ENCODE measurements at places on chromosomes 6 and 20.

DNA sequence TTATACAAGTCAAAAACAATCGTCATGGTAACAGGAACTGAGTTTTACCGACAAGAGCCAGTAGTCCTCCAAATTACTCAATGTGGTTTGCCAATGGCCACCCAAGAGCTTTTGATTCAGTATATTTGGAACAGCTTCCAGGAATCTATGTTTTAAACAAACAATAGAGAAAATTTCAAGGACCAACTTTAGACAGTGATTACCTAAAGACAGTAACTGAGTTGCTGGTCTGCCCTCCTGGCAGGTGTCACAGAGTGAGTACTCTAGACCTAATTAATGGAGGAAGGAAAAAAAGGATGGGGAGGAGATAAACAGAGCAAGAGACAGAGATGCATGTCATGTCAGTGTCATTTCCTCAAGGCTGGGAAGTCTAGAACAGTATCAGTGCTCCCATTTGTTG, 361.3 kb upstream of the BTBD3 start:
- DNase-seq = no peak

DNA sequence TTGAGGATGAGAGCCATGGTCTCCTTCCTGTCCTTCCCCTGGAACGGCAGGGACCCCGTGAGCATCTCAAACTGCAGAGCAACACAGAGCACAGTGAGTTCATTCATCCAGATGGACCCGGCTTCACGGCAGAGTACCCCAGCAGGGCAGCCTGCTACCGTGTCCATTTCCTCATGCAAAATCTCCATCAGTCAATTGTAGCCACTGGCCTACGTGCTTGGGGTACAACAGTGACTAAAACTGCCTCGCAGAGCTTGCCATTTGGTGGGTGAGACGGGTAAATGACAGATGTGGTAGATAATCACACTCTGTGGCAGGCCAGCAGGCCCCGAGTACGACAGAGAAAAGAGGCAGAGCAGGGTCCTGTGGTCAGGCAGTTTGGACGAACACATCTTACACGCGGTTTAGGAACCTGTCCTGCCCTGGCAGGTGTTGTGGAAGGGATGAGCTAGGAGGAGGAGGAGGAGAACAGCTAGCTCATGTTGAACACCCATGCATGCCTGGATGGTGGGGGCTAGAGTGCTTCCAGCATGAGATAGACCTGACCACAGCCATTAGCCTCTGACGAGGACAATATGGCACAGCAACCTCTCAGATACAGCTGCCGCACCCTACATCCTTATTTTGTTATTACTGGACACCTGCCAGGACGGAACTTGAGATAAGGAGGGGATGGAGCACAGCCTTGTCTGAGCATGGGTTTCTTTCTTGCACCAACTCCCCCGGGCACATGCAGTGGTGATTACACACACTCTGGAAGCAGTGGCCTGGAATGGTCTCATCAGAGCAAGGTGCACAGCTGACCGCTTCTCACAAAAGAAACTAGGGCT, 95.6 kb downstream of the RAMACL start:
- DNase-seq = no peak

DNA sequence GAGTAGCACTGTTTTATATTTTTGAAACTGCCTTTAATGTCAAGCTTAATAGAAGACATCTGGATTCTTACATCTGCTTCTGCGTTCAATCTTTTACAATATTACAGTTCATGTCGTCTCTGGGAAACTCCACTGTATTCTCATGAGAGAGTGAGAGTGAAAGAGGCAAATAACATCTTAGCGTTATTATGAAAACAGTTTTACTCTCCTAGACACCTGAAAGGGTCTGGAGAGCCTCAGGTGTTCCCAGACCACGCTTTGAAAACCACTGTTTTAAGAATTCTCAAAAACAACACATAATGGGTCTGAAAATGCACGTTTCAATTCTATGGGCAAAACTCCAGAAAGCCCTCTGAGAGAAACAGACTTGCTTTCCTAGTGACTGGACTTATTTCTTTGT, 63.3 kb downstream of the ARHGAP18 start:
- no peak for DNase-seq

DNA sequence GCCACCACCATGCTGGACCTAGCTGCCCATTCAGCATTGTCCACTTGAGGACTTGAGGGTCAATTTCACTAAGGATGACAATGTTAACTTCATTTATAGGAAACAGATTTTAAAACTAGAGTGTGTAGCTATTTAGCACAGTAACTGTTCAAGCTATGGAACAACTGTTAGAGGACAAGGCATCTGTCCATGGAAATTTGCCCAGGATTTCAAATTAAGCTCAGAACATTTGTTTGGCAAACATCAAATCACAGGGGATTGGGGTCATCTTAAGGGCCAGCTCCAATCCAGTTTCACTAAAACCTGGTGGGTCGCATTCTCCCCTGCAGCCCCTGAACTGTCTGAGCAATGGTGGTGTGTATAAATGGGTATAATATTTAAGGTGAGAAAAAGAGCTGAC, 35.1 kb downstream of the PM20D2 start:
- DNase-seq = no peak

- DNase-seq = no peak
These were observed 67.8 kb upstream of the SASH1 start for GRCh38 chr6:148274809-148275208.

GRCh38 chr20:23442436-23442835, 3.0 kb downstream of the CSTL1 start:
- no peak for DNase-seq

GRCh38 chr6:11197175-11197536, 35.3 kb downstream of the NEDD9 start:
- DNase-seq = no peak

DNA sequence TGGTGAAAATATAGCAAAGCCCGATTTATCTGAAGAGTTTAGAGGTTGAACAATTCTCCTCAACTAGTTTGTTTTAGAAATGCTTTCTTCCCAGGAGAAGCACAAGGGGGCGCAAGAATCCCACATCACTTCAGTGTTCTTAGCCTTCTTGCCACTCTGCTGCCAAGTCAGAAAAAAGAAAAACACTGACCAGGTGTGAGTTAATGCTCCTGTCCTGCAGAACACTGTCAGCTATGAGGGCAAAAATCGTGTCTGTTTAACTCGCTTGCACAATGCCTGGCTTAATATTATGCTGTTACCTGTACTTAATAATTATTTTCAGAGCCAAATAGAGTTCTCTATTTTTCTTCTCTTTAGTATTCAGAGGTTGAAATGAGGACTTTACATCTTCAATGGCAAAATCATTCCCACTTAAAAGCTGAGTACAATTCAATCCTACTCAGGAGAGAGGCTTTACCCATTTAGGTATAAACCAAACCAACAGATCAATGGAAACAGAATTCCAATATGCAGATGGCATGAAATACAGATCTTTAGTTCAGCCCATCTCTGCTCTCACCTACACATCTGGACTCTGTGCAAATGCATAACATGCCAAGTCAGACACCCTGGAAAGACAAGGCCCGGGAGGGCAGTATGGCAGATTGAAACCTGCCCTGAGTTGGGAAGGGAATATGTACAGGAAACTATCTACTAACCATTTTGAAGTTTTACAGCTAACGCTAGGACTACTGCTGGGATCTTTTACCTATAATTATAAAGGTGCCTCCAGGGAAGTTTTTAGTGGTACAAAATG, 71.4 kb upstream of the TULP1 start:
- DNase-seq = no peak

DNA sequence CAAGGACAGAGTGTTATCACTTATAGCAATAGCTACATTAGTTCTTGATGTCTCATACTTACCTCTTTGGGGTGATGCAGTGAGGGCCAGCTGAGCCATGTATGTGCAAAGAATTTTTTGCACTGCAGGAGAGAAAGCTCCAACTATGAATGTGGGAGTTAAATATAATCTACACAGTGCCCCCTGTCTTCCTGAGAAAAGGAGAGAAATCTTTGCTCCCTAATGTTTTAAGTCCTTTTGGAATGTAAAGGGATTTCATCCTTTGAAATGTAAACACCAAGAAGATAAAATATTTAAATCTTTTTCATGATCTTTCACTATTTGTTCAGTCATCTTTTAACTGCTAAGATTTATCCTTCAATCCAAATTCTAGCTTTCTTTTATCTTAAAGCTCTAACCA, 822.1 kb downstream of the TENT5A start:
- DNase-seq = no peak

GRCh38 chr20:17611540-17612286, 41.8 kb downstream of the DSTN start:
- DNase-seq = no peak

GRCh38 chr6:89073840-89074239, 6.7 kb upstream of the PNRC1 start:
- DNase-seq = no peak

- no peak for DNase-seq
These were observed 13.1 kb downstream of the NUP43 start for GRCh38 chr6:149733089-149733720.

GRCh38 chr20:63703976-63704748, 3.6 kb downstream of the ARFRP1 start:
- no peak for DNase-seq

GRCh38 chr6:168061269-168062210, 17.5 kb downstream of the FRMD1 start:
- no peak for DNase-seq

DNA sequence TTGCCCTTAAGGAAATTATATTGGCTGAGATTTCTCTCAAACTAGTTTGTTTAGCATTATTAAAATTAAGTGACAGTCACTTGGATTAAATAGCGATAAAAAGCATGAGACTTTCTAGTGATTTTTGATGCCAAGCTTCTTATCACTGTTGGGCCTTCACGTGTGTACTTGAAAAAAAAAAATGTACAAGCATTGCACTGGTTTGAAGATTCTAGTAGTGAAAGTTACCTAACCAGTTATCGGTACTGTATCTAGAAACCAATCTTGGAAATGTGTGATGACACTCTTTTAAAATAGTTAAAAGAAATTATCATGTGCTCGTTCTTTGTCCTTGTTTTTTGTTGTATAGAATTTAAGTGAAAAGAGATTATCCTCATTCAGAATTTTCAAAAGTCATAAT, 102.1 kb downstream of the SCAF8 start:
- no peak for DNase-seq

DNA sequence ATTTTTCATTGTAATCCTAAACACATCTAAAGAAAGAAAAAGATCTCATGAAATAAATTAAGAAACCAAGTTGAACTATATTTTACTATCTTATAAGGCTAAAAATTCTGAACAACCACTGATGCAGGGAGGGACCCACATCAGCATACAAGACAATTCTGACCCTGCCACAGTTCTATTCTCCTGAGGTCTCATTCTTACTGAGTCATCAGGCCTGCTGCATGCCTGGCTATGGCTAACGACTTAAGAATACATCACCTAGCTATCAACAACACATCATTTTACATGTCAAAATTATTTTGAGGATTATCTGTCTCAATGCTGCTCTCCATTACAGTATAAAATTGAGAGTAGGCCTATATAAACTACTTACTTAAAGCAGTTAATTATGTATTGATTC, 52.9 kb downstream of the FBXL4 start:
- DNase-seq = no peak
